ENCODE measurements at places on chromosomes 12 and 14.

DNA sequence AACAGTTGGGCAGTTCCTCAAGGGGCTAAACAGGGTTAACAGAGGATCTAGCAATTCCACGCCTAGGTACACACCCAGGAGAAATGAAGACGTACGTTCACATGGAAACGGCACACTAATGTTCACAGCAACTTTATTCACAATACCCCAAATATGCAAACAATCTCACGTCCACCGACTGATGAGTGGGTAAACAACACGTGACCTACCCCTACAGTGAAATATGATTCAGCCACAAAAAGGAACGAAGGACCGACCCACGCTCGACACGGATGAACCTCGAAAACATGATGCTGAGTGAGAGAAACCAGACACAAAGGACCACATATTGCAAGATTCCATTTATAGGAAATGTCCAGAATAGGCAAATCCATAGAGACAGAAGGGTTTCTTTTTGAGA is 112.7 kb downstream of the NCOR2 start:
- no peak for DNase-seq

GRCh38 chr14:78614593-78614992 is 444.4 kb downstream of the NRXN3 start:
- no peak for DNase-seq

- DNase-seq, result no peak
These were observed 43.4 kb downstream of the SAMD4A start for GRCh38 chr14:54610051-54610977.

- no peak for DNase-seq
These were observed 6.9 kb upstream of the SYCP3 start for GRCh38 chr12:101746196-101746595.

DNA sequence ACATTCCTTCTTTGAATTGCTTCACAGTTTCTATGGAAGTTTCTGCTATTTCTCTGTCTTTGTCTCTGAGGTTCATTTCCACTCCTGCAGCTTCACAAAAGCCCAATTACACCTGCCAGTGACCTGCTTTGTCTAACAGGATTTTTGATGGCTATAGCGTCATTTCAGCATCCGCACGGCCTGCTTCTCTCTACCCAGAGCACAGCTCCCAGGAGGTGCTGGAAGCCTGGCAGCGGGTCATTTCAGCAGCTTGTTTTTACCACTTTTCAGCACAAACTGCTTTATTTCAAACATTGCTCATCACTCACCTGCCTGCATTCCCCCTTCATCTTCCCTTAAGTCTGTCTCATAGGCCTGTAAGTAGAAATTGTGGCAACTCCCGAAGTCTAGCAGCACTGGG is 434.5 kb upstream of the GARIN6 start:
- no peak for DNase-seq

GRCh38 chr12:48774516-48774915 is 14.4 kb downstream of the ADCY6 start:
- no peak for DNase-seq

DNA sequence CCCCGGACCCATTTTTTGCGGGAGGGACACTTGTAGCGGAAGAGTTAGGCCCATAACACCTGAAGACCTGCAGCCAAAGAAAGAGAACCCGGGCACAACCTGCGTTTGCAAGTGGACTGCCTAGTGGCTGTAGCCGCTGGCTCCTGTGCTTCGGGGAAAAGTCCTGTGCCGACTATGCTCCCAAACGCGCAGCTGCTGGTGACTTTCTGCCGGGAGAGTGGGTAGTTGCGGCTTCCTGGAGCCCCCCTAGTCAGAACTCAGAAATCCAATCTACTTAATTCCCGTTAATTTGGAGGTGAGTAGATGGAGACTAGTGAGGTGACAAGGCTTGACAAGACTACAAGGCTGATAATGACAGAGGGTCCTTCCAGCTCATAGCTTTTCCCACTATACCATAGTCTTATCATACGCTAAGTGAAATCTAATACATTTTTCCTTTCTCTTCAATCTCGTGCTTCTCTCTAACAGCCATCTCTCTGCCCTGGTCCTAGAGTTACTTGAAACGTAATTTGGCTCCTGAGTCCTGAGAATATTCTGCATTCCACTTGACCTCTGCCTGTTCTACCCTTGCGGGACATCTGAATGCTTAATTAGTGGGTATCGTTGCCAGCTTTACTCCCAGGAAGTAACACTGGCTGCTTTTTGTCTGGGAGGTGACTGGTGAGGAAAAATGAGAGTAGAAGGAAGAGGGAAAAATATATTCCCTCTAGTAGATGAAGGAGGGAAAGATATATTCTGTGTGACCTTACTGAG is 556 bp downstream of the MTHFD1 start:
- DNase-seq, result no peak

GRCh38 chr14:81946375-81946774 is 412.7 kb upstream of the SEL1L start:
- DNase-seq, result no peak

GRCh38 chr12:117439531-117440001 is 78.1 kb upstream of the NOS1 start:
- DNase-seq, result no peak

- DNase-seq, result no peak
These were observed 14.8 kb upstream of the LRRC9 start for GRCh38 chr14:59905188-59905587.

- no peak for DNase-seq
These were observed 42.5 kb upstream of the PPM1H start for GRCh38 chr12:62977418-62977817.

DNA sequence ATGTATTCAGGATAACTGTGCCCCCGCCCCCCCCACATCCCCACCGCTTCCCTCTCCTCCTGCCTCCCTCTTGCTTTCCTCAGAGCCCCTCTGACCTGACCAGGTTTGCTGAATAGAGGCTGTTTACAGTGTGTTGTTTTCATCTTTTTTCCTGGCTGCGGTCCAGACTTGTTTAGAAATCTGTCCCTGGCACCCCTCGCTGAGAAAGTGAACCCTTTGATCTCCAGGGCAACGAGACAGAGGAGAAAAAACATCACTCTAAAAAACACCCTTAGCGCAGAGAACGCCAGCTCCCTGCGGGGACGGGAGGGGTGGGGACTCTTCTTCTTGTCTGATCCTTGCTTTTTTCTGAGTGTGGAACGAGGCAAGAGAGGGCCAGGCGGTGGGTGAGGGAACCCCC is 22.5 kb downstream of the SDS start:
- no peak for DNase-seq

- no peak for DNase-seq
These were observed 22.3 kb downstream of the MNAT1 start for GRCh38 chr14:60756847-60757246.

DNA sequence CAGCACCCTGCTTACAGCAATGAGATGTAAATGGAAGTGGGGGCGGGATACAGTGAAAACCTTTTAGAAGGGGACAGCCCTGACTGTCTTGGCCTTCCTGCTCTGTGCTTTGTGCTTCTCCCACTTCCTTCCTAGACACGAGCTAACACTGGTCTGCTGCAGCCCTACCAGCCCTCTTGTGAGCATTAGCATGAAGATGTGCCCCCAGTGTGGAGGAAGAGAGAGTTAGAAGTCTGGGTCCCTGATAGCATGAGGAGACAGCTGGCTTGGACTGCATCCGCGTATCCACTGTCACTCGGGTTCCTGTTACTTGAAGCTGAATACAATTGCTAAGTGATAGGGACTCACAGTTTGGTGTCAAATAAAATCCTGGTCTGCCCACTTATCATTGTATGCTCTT is 248.1 kb upstream of the SOX5 start:
- DNase-seq, result no peak

DNA sequence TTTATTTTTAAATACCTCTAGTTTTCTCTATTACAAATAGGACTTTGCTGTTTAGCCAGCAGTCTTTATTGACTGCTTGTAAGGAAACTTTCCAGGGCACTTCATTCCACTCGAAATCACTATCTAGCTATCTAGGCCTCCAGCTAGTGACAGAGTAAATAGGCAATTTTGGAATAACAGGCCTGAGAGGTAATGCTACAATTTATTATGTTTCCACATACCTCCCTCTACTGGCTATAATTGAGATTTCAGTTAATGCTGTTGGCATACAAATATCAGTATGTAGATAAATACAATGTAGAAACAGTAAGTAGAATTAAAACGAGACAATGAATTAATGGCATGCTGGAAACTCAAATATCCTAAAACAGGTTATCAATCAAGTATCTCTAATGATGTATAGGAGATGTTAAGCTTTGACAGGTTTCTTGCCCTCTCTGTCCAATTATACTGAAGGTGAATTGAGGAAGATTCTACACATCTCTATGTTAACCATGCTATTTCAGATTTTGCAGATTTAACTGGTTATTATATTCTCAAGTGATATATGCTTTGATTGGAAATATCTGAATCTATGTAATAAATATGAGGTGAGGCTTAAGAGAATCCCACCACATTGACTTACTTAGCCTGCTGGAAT is 7.2 kb downstream of the DTD2 start:
- no peak for DNase-seq

DNA sequence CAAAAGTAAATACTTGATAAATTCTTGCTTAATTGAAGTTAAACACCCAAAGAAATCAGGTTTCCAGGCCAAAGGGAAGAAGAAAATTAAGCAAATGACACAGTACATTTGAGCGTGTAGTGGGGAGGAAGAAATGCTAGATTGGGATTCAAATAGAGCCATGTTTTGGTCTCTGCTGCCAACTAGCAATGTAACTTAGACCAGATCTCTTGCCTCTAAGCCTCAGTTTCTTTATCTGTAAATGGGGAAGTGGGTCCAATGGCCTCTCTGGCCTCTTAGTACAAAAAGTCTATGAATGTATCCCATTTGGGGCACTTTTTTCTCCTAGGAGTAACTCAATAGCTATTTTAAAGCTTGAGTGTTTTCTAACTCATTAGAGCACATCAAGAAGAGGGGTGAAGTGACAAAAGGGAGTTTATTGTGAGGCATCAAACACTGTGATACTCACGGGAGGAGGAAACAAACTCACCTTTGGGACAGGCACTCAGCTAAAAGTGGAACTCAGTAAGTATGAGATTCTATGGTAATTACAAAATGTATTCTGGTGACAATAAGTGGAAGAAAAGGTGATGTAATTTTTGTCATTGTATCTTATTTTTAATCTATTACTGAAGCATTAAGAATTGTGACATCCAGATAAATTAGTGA is 55.8 kb downstream of the DAD1 start:
- no peak for DNase-seq

GRCh38 chr12:57894399-57895292 is 46.7 kb upstream of the ATP23 start:
- no peak for DNase-seq

DNA sequence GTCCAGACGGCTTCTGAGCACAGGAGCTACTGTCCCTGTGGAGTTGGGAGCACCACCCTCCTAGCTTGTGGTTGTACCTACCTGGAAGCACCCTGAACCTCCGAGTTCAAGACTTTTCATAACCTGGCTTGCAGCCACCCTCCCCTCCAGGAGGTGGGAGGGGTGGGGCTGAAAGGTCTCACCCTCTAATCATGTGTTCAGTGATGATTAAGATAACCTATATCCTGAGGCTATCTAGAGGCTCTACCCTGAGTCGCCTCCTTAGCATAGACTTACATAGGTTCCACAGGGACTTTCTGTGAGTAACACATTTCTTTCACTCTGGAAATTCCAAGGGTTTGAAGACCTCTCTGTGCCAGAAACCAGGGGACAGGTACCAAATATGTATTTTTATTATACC is 146.5 kb downstream of the CFAP54 start:
- DNase-seq, result no peak

DNA sequence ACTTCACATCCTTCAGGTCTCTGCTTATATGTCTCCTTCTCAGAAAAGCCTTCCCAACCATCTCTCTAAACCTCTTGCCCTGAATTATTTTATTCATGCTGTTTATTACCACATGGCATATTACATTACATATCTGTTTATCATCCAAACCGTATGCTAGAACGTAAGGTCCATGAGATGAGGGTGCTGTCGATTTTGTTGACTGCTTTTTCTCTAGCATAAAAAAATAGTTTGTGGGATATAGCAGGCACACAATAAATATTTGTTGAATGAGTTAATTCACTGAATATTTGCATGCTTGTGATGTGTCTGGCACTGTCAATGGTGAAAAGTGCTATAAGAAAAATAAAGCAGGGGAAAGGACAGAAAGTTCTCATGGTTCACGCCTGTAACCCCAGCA is 22.9 kb downstream of the SAMD4A start:
- DNase-seq, result no peak

GRCh38 chr12:113990250-113991223 is 24.4 kb upstream of the RBM19 start:
- no peak for DNase-seq

DNA sequence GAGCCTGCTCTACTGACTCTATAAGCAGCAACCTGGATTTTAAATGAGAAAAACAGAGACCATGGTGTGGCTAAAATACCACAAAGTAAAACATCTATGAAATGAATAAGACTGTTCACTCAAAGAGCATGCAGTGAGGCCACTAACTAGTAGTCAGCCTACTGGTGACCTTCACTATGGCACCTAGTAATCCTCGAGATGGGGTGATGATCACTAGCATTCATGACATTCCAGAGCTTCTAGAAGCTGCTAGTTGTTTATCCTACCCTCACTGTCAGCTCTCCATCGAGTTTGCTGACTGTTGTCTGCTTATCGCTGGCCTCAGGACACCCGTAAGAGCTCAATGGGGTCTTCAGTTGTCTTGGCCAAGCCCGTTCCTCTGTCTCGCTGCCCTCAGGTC is 13.7 kb downstream of the SPTB start:
- no peak for DNase-seq

GRCh38 chr12:71556875-71557274 is 106.8 kb downstream of the ZFC3H1 start:
- peak; percentile 81 for DNase-seq

DNA sequence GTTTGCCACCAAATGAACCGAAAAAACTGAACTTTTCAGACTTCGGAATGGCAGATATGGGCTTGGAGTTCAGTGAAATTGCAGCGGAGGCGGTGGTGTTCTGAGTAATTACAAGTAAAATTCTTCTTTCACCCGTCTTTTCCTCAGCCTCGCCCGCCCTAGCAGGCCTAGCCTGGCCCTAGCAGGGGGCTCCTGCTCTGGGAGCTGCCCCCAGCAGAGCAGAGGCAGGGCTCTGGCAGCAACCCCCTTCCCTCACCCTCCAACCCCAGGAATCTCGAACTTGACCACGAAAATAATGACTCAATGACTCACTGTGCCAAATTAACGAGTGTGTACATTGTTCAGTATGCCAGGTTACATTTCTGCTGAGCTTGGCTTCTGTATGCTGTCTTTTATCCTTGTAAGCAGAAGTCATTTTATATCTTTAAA is 1.1 kb downstream of the PAPLN start:
- DNase-seq, result peak; percentile 31

DNA sequence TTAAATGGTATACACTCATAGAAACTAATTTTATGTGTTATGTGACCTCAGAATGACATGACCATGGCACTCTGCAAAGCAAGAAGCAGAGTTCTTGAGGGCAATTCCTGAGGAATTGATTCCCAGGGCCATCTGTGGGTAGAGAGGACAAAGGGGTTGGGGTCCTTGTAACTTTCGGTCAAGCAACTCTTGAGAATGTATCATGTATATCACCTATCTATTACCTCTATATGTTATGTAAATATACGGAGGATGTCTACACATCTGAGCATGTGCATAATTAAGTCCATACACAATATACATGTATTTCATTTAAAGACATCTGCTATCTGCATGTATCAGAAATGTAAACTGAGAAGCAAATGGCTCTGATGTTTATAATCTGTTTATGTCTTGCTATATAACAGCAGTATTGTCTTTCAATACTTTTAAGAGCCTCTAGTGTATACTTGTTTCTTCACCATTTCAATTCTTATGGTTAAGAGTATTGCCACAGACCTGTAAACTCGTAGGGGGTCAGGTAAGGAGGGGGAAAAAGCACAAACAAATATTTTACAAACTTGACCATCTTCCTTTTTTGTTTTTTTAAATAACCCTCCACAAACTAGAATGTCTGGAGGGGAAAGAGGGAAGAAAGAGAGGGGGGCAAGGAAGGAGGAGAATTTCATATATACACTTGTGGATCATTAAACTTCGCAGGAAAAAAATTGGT is 4.5 kb downstream of the FOXA1 start:
- no peak for DNase-seq
